ENCODE measurements at places on chromosomes 5 and 9. TPM values are rescaled to one million over a fixed set of nuclear protein-coding genes. Genes with fewer than 3 reads are reported as not detected.

Gene CTSL
- total RNA-seq: 18.4 TPM

- no peaks in the 10 kb centered on the region for H3K36me3 ChIP-seq
- no peak for DNase-seq
- H3K27me3 ChIP-seq: peaks cover 11% of the 10 kb centered on the region
- no peak overlapping the region for H3K4me3 ChIP-seq
These were observed 386.3 kb downstream of the DIRAS2 start for GRCh38 chr9:90256345-90256744.

DNA sequence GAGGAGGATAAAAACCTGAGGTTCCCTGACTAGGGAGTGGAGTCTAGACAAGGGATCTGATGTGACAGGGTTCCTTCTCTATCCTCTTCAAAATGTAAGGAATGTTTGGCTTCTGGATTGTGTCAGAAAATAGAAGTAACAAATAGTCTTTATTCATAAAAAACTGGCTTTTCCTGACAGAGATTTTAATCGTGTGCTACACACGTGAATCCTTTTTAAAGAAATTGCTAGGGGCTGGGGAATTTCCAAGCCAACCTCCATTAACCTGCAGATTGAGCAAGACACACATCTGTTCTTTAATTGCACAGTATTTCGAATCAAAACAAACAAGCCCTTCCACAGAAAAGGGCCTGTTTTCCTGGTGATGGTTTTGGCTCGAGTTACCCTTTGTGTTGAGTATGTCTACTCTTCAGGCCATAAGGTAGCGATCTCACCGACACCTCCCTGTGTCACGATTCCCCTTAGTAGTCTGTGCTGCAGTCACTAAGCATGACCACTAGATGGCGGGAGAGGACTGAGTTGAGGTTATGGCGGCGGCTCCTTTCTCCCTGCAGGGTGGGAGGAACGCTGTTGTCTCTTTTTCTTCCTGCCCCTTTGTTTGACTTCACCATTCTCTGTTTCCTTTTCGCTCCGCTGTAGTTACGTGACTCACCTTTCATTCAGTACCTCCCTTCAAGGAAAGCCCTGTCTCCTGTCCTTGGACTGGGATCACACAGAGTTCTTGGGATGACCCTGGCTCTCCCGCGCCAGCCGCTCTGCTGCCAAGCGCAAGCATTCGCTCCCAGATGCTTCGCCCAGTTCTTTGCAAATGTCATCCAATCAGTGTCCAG is 137.1 kb upstream of the SLC24A2 start:
- peak; percentile 73 for DNase-seq
- H3K4me3 ChIP-seq: peak overlapping the region; percentile 64

DNA sequence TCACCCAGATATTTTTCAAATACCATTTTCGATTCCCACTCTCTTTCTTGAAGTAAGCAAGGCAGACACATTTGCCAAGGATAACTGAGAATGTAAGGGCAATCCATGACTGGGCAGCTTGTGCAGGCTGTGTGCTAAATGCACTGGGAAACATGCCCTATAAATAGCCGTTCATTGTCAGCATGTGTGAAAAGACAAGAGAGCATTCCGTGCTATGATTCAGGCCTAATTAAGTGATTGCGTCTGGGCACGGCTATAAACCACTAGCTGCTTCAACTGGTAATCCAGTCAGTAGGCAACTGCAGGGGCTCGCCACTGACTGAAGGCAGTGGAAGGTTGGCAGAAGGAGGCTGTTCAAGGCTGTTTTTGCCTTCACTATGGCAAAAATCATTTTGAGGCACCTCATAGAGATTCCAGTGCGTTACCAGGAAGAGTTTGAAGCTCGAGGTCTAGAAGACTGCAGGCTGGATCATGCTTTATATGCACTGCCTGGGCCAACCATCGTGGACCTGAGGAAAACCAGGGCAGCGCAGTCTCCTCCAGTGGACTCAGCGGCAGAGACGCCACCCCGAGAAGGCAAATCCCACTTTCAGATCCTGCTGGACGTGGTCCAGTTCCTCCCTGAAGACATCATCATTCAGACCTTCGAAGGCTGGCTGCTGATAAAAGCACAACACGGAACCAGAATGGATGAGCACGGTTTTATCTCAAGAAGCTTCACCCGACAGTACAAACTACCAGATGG is at the start of gene HSPB3:
HSPB3 (plus strand) TSS at position 287 of the 745 bp plus-strand sequence; CDS start at position 378, 91 bp downstream.
- no peak within 1 kb of the TSS for H3K4me3 ChIP-seq
- no peak within 1 kb of the TSS for H3K27ac ChIP-seq
- no peak for DNase-seq
- no peaks in the 10 kb centered on the region for H3K4me1 ChIP-seq
- H3K36me3 ChIP-seq: no peaks in the 10 kb centered on the region

DNA sequence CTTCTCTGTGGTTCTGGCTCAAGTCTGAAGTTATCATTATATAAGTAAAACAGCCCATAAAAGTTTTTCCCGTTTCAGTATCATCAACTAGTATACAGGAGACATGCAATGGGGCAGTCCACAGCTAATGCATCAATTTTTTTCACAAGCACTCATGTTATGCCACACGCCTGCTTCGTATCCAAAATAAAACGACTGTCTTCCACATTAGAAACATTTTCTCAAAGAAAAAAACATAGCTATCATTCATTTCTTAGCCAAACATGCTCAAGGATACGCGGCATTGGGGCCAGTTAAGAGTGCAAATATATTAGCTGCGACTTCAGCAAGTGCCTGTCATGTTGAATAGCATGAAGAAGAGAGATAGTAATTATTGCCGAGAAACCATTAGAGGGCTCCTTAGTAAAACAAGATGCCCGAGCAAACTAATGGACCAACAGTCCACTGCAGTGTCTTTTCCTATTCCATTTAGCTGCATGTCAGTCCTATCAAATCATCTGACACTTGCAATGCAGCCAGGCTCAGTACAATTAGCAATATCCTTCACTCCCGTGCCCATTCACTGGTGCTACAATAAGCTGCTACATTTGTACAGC is 68.5 kb downstream of the BNC2 start:
- no peak overlapping the region for H3K4me3 ChIP-seq
- no peak for DNase-seq
- no peak overlapping the region for H3K27ac ChIP-seq
- H3K4me1 ChIP-seq: no peaks in the 10 kb centered on the region
- H3K27me3 ChIP-seq: no peaks in the 10 kb centered on the region
